ENCODE measurements at places on chromosomes 12 and 14.
A peak's percentile ranks its signal among the peaks of the same experiment; 100 is the strongest.

- DNase-seq: peak; percentile 15
Observed at GRCh38 chr12:107906707-107907106, 132.2 kb downstream of the ASCL4 start.

DNA sequence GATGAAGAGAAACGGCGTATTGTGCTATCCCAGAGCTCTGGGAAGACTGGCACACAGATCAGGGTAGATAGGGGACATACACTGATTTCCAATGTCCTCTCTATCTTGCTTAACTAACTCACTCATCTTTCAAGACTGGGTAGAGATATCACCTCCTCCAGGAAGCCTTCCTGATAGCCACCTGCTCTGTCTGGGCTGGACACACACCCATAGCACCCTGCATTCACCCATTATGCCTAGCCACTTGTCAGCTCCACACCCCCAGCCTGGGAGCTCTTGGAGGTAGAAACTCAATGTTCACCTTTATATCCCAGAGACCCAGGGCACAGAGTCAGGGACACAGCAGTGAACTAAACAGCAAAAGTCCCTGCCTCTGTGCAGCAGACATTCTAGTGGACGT, 52.0 kb downstream of the ACTN1 start:
- DNase-seq: no peak

GRCh38 chr14:22510527-22511110, 78.4 kb downstream of the DAD1 start:
- DNase-seq: no peak

DNA sequence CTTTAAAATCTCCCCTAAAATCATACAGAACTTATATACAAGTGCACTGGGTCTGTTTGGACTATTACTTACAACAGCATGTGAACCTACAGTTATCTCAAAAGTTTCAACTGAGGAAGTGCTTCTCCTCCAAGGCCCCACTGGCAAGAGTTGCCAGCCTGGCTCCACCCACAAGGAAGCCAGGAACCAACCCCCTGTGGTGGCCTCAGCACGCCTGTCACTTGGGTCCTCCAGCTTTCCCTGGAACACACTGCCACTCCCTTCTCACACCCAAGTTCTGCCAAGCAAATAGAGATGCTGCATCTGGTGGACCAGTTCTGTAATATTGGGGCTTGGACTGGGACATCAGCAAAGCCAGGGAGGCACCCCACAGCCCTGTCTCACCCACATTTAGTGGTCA, 115.4 kb downstream of the GCH1 start:
- peak; percentile 21 for DNase-seq

DNA sequence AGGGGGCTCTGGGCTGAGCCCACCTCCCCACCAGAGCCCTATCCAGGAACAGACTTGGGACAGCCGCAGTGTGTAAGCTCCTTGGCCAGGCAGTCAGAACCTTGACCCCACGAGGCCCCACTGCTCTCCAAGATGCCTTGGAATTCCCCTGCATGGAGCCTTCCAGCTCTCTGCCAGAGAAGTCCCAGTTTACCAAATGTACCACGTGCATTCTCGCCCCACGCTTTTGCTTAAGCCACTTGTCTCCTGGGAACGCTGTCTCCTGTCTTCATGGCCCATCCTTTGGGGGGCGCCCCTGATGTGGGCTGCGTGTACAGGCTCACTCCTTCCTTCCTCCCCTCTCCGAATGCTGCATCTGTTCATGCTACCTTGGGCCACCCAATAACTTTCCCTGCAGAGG, 7.9 kb downstream of the FAIM2 start:
- DNase-seq: no peak

- DNase-seq: no peak
Observed at GRCh38 chr12:10455766-10456165, 2.6 kb upstream of the KLRC1 start.

DNA sequence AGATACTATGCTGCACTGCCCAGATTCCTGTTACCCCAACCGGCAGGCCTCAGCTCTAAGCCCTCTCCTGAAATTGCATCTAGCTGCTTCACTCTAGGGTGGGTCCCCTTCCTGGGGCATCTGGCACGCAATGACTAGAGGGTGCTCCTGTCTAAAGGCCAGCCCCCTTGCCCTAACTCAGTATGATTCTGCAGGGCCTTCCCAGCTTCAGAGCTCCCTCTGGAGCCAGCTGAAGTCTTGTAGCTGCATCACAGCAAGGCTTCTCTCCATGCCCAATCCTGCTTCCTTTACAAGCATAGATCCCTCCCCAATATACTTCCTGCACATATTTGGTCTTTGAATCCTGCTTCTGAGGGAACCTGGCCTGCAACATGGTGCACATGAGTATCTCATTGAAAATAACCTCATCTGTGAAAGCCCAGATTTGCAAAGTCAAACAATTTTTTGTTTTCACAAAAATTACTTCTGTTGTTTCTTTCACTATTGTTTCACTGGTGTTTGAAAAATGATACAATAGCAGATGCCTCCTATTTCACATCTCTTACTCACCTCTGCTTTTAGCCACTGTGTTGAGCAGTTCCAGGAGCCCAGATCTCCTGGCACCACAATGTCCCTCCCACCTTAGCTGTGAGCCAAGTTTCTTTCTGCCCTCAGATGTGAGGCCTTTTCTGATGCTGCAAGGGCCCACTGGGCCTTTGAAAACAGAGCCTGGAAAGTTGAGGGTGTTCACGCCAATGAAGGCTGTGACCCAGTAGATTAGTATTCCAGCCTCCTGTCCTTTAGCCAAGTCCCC, 169.5 kb upstream of the EGLN3 start:
- no peak for DNase-seq

GRCh38 chr12:51985154-51985835, 21.5 kb upstream of the TAMALIN start:
- no peak for DNase-seq

DNA sequence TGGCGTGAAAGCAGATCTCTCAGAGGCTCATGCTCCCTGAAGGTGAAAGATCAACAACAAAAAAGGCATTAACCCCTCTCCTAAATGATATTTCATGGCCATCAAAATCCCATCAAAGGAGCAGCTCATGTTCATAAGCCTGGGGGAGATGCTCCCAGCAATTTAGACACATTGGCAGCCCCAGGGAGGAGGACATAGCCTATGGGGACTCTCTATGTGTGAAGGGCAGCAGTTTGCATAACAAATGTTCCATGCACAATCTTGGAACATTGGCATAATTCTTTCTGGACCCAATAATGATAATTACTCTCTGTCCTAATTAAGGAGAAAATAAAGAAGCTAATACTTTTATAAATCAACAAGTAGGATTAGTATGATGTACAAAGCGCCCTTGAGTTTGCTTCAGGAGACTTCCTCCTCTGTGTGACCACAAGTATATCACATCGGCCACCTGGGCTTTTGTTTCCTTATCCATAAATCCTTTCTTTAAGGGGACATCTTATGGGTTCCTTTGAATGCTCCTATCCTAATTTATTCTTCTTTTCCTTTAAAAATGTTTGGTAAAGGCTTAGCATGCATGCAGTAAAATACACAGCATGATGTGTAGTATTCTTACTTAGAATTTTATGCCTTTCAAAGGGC, 161.9 kb upstream of the PLEKHG7 start:
- DNase-seq: peak; percentile 56

DNA sequence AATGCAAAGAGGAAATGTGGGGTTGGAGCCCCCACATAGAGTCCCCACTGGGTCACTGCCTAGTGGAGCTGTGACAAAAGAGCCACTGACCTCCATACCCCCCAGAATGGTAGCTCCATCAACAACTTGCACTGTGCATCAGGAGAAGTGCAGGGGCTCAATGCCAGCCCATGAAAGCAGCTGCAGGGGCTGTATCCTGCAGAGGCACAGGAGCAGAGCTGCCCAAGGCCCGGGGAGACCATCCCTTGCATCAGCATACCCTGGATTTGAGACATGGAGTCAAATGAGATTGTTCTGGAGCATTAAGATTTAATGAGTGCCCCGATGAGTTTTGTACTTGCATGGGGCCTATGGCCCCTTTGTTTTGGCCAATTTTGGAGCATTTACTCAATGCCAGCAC, 1023.6 kb downstream of the VRK1 start:
- DNase-seq: no peak

DNA sequence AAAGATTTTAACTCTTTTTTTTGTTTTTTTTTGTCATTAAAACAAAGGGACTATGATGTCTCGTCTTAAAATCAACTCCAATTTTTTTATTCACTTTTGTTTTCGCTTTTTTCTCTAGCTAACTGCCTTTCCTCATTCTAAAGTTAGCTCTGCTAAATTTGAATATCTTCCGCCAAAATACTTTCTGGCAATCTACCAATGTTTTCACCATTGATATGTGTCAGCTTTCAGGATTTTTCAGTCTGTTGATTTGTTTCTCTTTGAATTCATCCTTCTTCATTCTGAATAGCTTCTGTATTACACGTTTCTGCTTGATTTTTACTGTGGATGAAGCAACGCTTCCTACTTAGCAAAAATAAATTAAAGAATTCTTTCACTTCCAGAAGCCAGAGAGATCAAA, 38.7 kb upstream of the NOVA1 start:
- DNase-seq: no peak

DNA sequence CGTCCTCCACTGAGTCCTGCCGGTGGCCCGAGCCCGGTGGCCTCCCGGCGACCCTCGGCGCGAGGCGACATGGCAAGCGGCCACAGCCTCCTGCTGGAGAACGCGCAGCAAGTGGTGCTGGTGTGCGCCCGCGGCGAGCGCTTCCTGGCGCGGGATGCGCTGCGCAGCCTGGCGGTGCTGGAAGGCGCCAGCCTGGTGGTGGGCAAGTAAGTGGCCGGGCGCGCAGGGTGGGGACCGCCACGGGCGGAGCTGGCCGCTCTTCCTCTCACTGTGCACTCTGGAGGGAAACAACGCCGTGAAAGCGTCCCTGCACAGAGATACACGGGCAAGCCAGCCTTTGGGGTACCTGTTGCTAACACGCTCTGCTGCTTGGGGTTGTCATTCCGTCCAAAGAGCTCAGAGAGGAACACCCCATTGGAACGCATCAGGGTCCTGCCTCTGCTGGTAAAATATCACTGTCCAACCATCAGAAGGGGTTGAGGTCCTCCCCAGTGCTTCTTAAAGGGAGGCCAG, at the start of gene AMDHD1:
AMDHD1 (plus strand) TSS at position 2 of the 513 bp plus-strand sequence; CDS start at position 70, 68 bp downstream.
- peak; percentile 67 for DNase-seq

DNA sequence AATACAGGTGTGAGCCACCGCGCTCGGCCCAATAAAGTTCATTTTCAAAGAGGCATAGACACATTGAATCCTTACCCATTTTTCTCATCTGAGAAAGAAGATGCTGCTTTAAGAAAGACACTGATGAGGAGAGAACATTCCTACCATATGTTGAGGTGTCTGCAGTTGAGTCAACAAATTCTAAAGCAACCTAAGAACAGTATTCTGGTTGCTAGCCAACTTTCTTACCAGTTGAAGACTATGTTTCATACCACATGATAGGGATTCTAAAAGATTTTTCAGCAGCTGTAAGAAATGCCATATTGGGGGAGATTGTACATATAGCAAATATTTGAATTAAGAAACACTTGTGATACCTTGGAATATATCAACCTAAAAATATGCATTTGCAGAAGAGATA, 160.1 kb downstream of the SRGAP1 start:
- no peak for DNase-seq

DNA sequence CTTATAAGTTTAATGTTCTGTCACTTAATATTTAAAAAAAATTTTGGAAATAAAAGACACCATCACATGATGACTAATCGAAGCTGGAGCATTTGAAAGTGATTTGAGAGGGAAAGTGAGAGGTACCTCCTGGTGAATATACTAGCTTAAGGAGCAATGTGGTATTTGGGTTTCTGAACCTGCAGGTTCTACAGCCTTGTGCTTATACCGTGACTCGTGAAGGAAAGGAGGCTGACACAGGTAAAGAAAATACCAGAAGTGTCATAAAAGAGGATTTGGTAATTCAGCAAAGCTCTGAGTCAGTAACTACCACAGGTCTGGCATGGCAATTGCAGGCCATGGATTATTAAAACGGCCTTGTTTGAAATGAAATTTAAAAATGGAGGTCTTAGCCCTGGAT, 151.0 kb downstream of the SLC38A4 start:
- no peak for DNase-seq

GRCh38 chr14:64220466-64220865, 73.7 kb downstream of the ESR2 start:
- no peak for DNase-seq

DNA sequence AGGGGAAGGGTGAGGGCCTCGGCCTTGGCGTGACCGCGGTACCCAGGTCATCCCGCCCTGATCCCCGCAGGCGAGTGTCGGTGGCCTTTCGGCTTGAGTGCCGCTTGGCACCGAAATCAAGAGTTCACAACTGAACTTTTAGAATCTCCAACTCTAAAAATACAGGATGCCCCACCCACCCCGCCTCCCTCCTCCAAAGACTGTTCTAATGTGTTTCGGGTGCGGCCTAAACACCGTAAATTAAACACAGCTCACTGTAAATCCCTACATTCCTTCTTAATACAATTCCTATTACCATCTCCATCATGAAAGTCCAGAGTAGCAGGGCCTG, 11.4 kb downstream of the SCNN1A start:
- DNase-seq: no peak
